ENCODE measurements at places on chromosomes 3 and 15.

DNA sequence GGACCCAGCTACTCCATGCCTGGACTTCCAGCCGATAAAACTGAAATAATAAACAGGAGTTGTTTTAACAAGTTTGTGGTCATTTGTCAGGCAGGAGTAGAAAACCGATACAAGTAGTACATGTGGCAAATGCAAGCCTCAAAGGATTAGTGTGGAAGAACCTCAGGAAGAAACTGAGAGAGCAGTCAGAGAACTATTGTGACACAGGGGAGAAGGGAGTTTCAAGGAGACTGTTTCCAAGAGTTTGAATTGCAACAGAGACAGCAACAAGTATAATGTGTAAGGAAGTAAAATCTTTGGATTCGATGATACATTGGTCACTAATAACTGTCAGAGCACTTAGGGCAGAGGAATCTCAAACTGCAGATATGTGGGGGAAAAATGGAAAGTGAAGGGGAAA, 450.6 kb upstream of the ARHGEF26 start:
- DNase-seq: no peak

- DNase-seq: no peak
Observed at GRCh38 chr3:172132721-172133311, 93.4 kb downstream of the FNDC3B start.

GRCh38 chr3:133901083-133901482, 5.4 kb upstream of the RAB6B start:
- DNase-seq: no peak

GRCh38 chr3:14497321-14497720, 42.8 kb downstream of the GRIP2 start:
- DNase-seq: peak; percentile 41

- no peak for DNase-seq
Observed at GRCh38 chr3:8632402-8633237, 12.0 kb downstream of the SSUH2 start.

GRCh38 chr3:151166161-151166560, 36.9 kb downstream of the GPR171 start:
- DNase-seq: no peak

- DNase-seq: peak; percentile 2
Observed at GRCh38 chr15:56534728-56535127, 69.8 kb upstream of the MNS1 start.

GRCh38 chr3:197680955-197681521, 55.7 kb downstream of the RUBCN start:
- no peak for DNase-seq

DNA sequence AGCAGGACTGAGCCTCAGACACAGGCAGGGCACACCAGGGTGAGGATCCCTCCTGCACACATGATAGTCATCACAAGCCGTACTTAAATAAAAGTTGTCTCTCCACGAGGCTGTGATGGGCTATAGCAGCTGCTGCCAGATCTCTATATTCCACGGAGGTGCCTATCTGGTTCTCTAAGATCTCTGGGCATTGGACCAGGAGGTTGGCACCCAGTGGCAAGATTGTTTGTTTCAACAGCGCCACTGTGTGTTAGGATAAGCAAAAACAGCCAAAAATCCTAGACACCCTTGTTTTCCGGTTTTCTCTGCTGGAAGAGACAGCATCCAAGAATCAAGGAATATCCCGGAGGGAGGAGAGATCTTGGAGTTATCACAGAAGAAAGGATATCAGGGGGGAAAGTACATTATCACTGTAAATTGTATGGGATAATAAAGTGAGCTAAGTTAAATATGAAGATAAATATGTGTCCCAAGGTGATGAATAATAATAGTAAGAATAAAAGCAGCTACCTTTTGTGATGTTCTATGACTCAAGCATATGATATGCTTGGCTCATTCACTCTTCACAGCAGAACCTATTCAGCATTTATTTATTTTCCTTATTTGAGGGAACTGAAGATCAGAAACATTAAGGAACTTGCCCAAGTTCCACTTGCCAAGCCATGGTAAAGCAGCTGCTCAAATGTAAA, 90.6 kb upstream of the AKAP13 start:
- no peak for DNase-seq

GRCh38 chr3:129625072-129625874, 18.8 kb upstream of the PLXND1 start:
- peak; percentile 67 for DNase-seq

DNA sequence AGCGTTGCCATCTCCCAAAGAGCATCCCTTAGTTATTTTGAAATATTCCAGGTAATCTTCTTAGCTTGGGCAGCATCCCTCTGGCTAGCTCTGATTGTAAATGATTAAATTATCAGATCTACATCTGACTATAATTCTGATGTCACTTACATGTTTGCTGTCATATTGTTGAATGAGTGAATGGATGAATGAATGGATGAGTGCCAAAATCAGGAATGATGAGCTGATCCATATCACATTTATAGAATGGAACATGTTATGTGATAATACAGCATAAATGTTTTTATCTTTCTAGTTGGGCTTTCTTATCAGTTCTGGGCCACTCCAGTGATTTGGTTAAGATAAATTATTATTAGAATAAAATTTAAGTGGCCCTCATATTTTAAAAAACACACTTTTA, 14.0 kb downstream of the FAN1 start:
- DNase-seq: no peak

DNA sequence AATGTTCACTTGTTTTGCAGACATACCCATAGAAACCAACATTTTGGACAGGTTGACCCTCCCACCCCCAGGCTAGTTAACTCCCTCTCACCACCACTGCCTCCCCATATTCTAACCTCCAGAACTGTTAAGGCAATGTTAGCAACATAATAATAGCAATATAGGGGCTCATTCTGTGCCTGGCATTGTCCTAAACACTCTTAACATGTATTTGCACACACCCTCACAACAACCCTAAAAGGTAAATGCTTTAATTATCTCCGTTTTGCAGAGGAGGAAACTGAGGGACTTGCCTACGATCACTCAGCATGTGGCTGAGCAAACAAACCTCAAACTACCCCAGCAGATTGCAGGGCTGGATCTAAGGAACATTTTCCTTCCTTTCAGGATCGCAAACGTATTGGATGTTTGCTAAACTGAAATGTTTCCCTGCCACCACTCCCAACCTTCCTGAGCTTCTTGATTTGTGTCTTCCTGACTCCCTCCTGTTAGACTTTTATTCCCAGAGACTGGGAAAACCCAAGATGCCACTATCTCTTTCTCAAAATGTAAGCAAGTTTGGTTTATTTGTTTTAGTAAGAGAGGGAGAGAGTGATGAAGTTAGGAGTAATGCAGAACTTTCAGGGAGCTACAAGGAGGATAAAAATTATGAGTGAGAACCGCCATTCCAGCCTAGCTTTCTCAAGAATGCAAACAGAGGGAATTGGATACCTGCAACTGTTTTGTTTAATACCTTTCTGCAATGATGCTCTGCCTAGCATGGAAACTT, 1.3 kb downstream of the SCG5 start:
- peak; percentile 51 for DNase-seq

GRCh38 chr3:143840636-143841035, 7.6 kb downstream of the SLC9A9 start:
- no peak for DNase-seq

DNA sequence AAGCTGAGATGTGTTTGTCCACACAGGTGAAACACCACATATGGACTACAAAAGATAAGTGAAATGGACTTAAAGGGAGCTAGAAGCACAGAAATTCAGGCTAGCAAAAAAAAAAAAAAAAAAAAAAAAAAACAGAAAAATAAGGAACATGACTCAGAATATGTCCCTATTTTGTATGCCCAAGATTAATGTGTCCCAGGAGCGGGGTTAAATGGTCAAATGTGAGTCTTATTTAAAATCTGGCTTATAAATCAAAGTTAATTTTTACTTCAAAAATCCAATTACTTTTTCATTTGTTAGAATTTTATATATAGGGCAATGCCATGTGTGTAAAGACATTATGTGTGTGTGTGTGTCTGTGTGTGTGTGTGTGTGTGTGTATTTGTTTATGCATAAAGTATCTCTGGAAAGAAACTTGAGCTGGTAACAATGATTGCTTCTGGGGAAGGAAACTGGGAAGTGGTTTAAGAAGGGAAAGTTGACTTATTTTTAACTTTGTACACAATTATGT, 986.5 kb downstream of the ROBO2 start:
- no peak for DNase-seq

GRCh38 chr3:2950159-2950558, 160.0 kb downstream of the IL5RA start:
- no peak for DNase-seq

GRCh38 chr3:149258298-149258697, 36.7 kb upstream of the CP start:
- DNase-seq: no peak

- DNase-seq: no peak
Observed at GRCh38 chr3:10157031-10157430, 7.7 kb upstream of the IRAK2 start.

- DNase-seq: no peak
Observed at GRCh38 chr15:51161491-51162220, 67.0 kb upstream of the TNFAIP8L3 start.

Measured in kidney (tissue), 22 donors.